Stimulated activated CD4-positive, alpha-beta T cell treated with anti-CD3 and anti-CD28 coated beads, Interleukin-12 subunit alpha, Interleukin-12 subunit beta, amount 100 ng/mL, for 24 hours (primary cell): ENCODE measurements at places on chromosomes 12 and 14.

DNA sequence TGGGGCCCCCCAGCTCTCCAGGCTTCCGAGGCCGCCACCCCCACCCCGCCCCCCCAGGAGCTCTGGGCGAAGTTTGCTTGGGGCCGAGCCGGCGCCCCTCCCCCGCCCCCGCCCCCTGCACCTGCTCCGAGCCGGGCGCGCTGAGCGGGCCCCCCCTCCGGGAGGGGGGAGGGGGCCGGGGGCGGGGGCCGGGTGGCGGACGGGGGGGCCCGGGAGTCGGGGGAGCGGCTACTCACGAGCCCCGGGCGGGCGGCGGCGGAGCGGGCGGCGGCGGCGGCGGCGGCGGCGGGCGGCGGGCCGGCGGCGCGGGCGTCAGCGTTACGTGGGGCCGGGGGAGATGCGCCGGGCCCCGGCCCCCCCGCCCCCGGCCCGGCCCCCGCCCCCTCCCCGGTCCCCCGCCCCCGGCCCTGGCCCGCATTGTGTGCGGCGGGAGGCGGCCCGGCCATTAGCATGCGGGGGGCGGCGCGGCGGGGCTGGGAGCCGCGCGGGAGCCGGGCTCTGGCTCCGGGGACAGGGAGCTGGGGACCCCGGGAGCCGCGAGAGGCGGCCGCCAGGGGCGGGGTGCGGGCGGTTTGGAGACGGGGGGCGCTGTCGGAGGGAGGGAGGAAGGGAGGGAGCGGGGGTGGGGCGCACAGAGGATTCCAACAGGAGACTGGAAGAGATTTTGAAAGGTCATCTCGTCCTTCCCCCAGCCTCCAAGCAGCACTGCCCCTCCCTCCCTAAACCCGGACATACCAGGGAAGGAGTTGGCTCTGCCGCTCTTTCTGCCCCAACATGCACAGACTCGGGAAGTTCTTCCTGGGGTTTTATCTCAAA, at the start of gene ZNF219:
Gene ZNF219 (minus strand): TSS at position 580 of the 816 bp plus-strand sequence. CDS start 5,064 bp downstream, outside the sequence.
- no peak for DNase-seq

GRCh38 chr12:54719691-54720090, 71.5 kb upstream of the DCD start:
- DNase-seq, result no peak

DNA sequence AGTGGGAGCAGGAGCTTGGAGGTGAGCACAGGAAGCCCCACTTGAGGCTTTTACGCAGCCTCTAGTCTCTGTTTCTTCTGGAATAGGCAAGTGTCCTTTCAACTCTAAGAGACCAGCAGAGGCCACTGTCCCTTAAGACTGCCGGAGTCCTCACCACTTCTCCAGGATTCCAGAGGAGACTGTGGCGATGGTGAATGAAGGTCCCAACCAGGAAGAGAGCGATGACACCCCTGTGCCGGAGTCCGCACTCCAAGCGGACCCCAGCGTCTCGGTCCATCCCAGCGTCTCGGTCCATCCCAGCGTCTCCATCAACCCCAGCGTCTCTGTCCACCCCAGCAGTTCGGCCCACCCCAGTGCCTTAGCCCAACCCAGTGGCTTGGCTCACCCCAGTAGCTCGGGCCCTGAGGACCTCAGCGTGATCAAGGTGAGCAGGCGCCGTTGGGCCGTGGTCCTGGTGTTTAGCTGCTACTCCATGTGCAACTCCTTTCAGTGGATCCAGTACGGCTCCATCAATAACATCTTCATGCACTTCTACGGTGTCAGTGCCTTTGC, 442 bp downstream of the FLVCR2 start:
- no peak for DNase-seq

DNA sequence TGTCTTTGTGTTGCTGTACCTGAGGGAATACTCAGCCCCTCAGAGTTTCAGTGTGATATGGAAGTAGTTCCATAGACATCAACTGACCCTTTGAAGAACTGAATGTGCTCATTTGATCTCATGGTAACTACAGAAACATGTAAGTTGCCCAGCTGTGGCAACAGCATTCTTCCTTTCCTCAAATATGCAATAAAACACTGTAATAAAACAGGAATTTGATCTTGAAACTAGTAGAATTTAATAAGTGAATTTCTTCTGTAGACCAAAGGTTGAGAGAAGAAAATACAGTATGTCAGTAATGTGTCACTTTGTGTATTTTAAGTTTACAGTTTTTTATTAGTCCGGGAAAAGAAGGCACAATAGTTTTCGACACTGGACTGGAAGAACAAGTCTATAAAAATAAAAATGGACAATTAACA, 31.9 kb downstream of the KCTD10 start:
- no peak for DNase-seq

- no peak for DNase-seq
These were observed 8.9 kb upstream of the MYH7 start for GRCh38 chr14:23444314-23444713.

DNA sequence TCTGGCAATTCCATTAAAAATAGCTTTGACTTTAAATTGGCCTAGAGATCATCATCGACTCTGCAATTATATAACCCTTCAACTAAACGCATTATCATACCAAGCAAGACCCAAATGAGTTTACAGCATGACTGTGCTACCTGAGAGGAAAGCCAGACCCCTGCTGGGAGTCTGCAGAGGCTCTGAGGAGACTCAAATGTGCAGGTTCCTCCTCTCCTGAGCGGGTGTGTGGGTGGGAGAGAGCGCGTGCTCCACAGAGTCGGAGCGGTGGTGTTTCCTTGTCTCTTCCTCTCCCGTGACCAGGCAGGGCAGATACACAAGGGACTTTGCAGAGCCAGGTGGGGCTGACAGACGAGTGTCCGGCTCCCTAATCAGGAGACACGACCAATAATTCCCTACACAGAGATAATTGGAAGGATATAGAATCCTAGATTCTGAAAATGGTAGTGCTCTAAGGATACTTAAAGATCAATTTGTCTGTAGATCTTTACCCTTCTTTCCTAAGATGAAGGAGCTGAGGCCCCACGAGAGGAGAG, 74.1 kb downstream of the SLC8A3 start:
- no peak for DNase-seq

DNA sequence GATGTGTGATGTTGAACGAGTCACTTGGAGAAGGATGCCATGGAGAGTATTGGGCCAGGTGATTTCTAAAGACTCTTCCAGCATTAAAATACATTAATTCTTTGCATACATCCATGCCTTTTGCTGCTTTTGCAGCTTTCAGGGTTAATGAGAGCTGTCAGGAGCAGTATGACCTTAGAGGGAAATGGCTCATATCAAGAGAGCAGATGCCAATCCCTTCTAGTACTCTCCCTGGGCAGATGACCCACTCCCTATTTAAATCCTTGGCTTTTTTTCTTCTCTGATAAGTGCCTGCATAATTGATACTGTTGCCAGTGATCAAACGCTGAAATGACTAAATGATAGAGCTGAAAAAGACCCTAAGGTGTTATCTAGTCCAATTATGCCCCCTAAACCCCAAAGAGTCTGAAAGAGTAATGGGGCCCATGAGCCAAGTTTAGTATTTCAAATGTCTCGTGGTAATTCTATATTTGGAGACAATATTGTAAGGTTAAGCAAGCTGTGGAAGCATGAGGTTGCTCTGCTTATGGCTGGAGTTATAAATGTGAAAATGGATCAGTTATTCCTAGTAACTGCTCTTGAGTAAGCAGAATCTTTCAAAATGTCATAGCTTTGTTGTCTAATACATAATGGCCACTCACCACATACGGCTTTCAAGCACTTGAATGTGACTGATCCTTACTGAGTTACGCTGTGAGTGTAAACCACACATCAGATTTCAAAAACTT, 137.3 kb downstream of the ETV6 start:
- no peak for DNase-seq

DNA sequence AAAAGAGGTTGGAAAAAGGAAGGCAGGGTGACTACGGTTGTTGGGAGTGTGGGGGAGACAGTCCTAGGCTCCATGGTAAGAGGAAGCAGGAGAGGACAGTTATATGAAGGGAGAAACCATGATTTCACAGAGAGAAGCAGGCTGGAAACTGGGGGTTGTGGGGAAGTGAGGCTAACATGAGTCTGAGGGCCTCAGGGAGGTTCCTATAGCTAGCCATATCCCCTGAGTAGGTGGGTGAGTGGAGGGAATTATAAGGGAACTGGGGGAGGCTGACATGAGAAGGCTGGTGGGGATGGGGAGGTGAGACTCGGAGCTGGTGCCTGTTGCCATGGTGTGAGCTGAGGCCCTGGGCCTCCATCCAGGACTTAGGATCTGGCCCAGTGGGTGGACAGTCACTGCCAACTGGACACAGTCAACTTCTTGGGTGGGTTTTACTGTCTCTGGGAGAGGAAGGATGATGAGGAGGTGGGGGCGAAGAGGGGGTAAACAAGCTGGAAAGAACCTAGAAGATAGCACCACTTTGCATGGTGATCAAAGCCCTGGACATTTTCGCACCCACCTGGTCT, 1.4 kb downstream of the RNASE13 start:
- DNase-seq, result no peak

DNA sequence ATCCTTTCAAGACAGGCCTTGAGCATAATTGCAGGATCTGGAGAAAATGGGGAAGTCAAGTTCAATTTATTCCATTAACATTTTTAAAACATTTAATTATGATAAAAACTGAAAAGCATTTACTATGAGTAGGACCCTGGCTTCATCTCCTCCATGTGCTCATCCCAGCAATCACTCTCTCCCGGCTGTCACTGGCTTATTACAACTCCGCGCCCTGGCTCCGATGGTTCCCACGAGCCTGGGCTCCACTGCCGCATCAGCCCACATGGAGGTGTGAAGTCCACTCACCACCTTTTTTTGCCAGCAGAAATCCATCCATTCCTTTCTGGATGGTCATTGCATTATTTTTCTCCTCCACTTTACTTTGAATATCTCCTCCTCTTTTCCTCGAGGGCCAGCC, 194.4 kb downstream of the EMP1 start:
- no peak for DNase-seq

DNA sequence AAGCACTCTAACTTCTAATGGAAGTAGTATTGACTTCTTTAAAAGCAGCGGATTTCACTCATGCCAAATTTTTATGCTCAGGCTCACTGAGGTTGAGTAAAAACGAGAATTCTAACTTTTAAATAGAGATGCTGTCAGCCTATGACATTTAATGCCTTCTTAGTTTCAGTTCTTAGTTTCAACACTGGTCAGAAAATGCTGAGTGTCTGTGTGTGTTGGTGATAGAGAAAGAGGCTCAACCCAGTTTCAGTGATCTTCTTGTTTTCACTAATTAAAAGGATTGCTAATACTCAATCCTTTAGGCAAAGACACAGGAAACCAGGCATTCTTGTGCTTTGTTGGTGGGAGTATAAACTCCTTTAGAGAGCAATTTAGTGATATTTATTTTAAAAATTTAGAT, 31.0 kb downstream of the PEBP1 start:
- no peak for DNase-seq

- no peak for DNase-seq
These were observed at the start of gene LGALS3 for GRCh38 chr14:55129086-55129427. TSS of gene LGALS3 (plus strand) at chr14:55129252. CDS start at chr14:55137374, 8,122 bp downstream.

GRCh38 chr12:2456122-2456812, 338.5 kb upstream of the FKBP4 start:
- DNase-seq, result no peak

DNA sequence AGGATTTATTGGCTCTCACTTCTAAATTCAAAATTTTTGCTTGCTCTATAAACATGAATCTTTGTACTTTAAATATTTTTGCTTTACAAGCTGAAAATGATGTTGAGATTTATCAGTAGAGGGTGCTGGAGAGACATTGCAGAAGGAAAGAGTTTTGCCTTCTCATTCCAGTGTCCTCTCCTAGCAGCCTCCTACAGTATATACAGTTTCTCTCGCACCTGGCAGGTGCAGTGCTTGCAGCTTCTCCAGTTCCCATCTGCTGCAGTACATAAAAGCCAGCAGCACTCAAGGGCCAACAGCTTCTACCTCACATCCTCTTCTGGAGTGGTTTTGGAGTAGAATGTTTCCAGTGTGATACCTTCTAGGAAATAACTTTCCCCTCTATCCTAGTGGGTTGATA, 601.8 kb upstream of the ATXN7L3B start:
- DNase-seq, result no peak

DNA sequence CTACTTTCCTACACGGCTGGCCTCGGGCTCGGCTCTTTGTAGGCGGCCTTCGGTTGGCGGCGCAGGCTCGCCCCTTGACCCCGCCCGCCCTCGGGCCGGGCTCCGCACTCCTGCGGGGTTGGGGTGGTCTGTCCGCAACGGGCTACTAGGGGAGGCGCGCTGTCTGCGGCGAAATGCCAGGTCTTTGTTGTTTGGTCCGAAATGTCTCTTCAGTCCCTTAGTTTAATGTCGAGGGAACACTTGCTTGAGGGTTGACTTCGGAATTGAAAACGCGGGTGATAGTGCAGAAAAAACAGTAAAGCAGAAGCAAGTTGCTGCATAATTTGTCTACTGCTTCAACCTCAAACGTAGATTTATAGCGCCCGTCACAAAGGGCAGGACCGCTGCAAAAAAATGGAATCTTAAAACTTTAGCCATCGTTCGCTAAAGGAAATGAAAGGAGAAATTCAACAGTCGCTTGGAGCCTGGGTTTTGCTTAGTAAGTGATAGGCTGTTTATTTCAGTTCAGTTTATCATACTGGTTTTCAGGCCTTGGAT, 390 bp downstream of the JKAMP start:
- no peak for DNase-seq

DNA sequence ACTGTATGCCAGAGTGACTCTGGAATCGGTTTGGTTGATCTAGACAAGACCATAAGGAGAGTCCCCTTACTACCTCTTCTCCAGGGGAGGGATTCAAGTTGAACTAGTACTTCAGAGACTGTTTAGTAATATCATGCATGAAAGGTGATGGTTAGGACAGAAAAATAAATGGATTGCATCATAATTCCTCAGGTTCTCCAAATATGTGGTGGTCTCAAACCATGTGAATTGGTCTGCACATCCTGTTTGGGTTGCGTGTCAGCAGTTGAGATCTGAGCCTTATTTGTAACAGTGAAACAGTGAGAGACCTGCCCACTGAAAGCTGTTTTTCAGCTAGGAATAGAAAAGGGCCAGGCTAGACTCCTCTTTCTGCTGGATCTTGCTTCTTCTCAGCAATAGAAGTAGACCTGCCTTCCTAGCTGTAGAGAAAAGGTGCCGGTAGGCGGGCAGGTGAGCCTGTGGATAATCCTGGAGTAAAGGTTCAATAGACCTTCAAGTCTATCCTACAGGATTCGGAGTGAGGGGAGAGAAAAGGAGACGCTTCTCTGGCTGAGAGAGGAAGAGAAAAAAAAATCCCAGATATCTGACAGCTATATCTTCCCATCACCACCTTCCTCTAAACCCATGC, 258.5 kb upstream of the E2F7 start:
- no peak for DNase-seq

- no peak for DNase-seq
These were observed 100.8 kb downstream of the CCER1 start for GRCh38 chr12:90854136-90854689.

DNA sequence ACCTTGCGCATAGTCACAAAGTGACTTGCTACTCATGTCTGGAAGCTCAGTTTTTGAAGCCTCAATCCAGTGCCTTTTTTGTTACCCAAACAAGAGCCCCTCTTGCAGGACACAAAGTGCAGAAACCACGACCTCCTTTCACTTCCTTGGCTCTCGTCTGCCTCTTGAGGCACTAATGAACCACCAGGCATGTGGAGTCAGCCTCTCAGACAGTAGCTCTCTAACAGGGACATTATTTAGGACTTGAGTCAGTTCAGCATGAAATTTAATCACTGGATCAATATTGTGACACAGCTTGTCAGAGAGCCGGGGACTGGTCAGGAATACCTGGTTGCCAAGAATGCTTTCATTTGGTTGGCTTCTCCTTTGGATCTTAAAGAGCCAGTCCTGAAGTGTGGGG, 46.7 kb downstream of the HSPB8 start:
- no peak for DNase-seq
